COR-L47 (cell line): ENCODE measurements at places on chromosomes 7 and 10.

GRCh38 chr7:157674715-157675426, 338.1 kb downstream of the DNAJB6 start:
- DNase-seq = no peak

DNA sequence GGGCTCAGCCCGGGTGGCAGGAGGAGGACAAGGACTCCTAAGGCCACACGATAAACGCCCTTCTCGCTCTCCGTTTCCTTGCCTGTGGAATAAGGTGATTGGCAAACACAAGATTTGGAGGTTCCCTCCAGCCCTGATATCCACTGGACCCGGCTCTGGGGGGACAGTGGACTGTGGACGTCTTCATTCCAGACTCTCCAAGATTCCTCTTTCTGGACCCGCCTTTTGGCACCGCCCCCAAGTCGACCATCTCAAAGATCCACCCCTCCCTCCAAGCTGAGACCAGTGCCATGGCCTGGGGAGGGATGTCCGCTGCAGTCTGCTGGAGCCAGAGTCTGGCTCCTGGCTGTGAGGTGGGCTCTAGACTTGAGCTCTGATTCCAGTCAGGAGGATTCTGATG, 23.6 kb downstream of the ZNF783 start:
- DNase-seq = peak; percentile 15

DNA sequence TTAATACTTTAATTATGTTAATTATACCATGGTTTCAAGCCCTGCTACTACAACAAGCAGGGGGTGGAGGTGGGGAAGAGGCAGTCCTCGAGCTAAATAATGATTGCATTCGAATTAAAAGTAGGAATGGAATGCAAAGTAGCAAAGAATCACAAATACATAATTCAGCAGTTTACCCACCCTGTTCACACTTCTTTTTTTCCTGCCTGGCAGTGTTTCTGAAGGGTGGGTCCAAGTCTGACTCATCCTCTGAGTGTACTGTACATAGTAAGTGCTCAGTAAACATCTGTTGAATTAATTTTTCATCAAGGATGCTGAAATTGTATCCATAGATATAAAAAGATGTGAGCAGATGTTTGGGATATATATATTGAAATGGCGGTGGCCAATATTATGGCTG, 778.8 kb downstream of the LRMDA start:
- no peak for DNase-seq

DNA sequence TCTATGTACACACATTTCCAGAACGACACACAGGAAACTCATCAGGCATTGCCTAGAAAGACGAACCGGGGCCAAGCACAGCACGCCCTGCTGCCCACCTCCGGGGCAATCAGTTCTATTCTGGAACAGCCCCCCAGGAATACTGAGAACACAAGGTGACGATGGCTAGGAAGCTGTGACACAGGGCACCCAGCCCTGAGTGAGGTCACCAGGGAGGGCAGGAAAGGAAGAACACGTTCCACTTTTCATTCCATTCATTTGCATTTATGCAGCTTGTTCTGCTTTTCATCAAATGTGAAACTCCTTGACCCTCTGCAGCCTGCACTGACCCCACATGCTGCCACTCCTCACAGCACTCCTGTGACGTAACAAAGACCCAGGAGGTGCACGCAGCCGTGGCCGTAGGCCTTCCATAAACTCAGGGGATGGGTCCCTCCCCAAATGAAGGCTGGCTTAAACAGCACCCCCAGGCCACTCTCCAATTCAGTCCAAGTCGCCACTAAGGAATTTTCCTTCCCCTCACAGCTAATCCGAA, 28.9 kb downstream of the MAD1L1 start:
- no peak for DNase-seq

DNA sequence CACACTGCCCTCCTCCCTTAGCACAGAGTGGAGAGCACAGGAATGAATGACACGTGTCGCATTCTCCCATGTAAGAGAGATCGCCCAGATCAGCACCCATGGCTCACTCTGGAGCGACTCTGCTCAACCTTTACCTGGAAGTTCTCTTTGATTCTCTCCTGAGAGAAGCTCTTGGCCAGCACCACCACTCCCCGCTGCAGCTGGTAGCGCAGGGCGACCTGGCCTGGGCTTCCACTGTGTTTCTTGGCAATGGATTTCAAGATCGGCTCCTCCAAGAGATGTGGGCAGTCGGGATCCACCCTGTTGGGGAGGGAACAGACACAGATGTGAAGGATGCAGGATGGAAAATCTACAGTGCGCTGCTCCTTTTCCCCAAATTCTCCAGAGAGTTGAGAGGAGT, 27.4 kb downstream of the AKR1C8 start:
- no peak for DNase-seq

- DNase-seq = no peak
Observed at GRCh38 chr10:128775743-128776142, 649.5 kb upstream of the MKI67 start.

GRCh38 chr10:5476918-5477525, 22.3 kb downstream of the CALML5 start:
- DNase-seq = no peak

DNA sequence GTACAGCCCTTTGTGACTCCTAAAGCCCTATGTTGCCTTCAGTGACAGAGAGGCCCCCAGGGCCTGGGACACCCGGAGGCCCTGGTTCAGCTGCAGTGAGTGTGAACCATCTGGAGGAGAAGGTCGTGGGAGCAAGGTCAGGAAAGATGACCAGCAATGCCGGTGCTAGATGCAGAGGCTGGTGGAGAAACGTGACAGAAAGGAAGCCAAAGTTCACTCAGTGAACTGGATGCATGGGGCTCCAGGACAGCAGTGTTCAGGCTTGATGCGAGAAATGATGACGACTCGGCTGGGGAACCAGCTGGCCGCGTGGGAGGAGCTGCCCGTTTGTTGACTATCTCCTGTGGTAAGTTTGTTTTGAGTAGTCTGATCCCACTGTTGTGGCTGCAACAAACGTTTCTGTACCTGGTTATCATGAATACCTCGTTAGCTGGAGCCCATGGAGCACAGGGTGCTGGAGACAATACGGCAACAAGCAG, 54.1 kb upstream of the MKRN1 start:
- peak; percentile 36 for DNase-seq

- DNase-seq = no peak
Observed at GRCh38 chr10:102994531-102995295, 76.6 kb downstream of the CNNM2 start.

DNA sequence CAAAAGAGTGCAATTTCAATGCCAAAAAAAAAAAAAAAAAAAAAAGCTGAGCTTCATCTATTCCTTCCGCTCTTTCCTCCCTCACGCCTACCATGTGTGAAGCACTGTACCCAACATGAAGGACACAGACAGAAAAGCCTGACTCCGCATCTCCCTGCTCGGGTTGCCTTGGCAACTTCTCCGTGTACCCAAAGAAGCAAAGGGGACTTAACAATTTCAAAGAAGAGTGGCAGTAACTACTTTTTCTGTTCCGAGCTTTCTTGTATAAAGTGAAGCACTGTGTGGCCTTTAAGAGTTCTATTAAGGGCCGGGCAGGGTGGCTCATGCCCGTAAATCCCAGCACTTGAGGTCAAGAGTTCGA, 177.7 kb downstream of the PRKCQ start:
- no peak for DNase-seq

DNA sequence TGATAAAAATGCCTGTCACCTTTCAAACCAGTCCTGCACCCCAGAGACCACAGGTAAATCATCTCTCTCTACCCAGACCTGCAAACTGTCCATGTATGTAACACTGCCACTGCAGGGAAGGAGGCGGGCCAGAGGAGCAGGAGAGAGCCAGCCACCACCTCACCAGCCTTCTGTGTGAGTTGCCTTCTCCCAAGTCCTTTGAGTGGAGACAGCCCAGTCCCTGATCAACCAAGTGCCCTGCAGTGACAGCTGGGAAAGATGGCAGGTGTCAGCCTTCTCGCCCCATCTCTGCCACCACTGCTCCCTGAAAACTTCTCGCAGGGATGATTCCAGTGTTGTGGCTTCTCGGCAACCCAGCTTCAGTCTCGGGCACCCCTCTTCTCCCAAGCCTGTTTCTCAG, 42.4 kb downstream of the MTURN start:
- DNase-seq = no peak

GRCh38 chr10:107409522-107409921, 245.0 kb upstream of the SORCS1 start:
- no peak for DNase-seq

- DNase-seq = no peak
Observed at GRCh38 chr10:78436706-78437406, 403.2 kb downstream of the RPS24 start.

GRCh38 chr10:114397651-114398145, 6.6 kb downstream of the AFAP1L2 start:
- DNase-seq = no peak

DNA sequence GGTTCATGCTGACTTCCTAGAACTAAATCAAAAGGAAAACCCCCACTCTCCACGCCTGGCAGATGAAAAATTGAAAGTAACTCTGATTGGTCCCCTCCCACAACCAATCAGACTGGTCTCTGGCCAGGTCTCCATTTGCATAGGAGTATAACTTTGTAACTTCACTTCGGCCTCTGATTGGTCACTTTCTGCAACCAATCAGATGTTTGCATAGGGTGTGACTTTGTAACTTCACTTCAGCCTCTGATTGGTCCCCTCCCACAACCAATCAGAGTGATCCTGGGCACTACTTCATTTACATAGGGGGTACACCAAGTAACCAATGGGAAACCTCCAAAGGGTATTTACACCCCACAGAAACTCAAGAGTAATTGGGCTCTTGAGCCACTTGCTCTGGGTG, 306.6 kb upstream of the PFKP start:
- DNase-seq = no peak

DNA sequence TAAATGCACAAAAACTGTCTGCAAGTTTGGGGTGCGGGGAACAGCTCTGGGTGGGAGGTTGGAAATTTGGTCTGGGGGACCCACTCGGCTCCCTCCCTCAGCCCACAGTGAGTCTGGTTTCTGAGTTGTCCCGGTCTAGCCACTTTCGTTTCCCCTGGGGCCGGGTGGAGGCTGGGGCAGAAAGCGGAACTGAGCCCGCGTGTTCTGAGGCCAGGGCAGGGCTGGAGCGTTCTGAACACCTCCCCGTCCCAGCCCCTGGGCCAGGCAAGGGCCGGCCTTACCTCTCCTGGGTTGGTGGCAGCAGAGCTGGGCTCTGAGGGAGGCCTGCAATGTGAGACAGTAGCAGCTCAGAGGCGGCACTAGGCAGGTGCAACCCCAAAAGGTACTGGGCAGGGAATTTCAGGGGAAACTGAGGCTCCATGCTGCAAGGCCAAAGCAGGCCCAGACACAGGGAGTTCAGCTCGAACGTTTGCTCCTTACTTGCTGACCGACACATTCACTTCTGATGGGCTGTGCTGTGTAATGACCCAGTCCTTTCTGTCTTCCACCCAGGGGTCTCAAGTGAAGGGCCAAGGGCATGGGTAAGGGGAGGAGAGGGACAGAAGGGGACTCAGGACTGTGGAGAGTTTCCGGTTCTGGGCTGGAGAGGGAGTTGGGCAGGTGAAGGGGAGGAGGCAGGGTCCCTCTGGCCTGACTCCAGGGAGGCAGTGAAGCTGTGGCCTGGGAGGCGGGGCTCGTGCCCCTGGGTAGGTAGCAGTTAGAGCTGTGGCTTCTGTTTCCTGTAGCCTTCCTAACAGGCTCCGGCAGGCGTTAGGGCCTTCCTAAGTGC, 3.0 kb downstream of the IRF5 start:
- DNase-seq = no peak

DNA sequence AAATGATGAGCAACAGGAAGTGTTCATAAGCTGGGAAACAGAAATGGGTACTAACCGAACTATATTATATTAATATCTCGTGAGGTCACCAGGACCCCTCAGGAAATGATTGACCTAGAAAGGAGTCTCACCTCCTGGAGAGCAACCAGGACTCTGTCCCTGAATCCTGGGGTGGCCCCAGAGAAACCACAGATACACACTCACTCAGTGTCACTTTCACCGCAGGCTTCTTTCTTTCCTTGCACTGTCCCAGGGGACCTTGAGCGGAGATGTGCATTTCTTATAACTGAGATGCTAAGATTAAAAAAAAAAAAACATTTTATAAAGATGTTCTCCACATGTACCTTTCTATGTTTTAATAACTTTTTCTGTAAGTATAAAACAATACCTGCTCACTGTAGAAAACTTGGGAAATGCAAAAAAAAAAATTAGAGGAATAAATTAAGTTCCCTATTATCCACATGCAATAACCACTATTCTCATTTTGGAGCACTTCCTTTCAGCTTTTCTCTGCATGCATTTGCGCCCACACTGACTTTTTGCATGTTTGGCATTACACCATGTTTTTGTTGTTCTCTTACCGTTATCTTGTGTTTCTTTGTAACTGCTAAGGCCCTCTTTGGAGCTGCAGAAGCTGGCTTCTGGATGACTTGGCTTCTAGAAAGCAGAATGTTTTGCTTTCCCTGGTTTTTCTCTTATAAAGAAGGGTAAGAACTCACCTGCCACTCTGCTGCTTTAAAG, 15.0 kb downstream of the NOD1 start:
- DNase-seq = no peak

DNA sequence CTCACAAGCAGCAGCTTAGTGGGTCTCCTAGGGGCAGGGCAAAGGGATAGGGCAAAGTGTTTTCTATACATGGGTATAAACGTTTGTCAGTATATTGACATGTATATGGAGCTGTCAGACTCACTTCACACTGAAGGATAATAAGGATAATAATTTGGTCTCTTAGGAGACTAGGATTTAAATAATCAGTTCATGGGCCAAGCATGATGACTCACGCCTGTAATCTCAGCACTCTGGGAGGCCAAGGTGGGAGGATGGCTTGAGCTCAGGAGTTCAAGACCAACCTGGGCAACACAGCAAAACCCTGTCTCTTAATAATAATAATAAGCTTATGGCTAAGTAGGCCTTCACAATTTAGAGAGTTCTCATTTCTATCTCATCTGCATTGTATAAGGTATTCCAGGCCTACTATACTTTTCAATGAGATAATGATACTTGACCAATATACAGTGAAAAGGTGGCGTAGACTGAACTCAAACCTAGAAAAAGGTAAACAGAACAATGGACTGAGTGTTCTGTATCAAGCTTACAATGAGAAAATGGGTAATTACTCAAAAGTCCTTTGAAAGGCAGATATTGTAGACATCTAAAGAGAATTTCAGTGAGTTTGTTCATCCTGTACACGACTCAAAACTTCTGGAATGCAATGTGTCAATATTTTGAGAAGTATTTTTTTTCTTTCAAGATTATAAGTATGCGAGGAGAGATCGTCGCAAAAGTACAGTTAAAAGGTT, 7.0 kb downstream of the GSAP start:
- DNase-seq = no peak

DNA sequence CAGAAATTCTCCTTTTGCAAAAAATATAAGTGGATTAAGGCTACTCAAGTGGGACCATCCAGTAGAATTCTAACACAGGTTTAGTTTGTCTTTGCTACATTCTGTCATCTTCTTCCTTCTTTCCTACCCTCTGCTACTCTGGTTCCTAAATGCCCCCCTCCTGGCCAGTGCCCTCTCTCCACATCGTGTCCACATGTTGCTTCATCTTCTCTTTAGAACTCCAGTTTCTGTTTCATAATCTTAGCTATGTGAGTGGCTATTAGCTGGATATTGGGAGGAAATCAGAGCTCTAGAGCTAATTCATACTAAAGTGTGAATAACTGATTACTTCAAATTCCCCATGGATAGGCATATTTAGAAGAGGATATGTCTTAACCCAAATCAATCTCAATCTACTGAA, 528.5 kb downstream of the LRMDA start:
- DNase-seq = no peak

- no peak for DNase-seq
Observed at GRCh38 chr7:363626-364025, 73.7 kb downstream of the FOXL3 start.
